ENCODE measurements at places on chromosomes 2 and 18.

GRCh38 chr2:144570566-144570965 lies 50.6 kb upstream of the ZEB2 start:
- DNase-seq = no peak

- no peak for DNase-seq
These were observed 292.6 kb downstream of the SETBP1 start for GRCh38 chr18:44973282-44973681.

GRCh38 chr18:44178476-44178875 lies 502.2 kb upstream of the SETBP1 start:
- DNase-seq = no peak

DNA sequence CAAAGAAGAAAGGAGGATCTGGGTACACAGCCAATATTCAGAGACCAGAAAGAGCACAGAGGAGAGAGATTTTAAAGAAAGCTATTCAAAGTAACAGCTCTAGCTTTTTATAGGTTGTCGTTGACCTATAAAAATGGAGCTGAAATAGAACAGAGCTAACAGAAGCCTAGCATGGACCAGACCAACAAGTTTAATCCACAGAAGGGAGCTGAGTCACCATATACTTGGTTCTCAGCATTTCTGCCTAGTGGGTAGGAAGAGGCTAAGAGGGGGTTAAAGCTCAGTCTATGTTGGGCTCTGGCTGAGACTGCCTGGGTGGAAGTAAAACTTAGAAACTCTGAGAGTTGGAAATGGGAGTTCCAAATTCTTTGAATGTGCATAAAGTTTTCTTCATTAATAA lies 678.0 kb upstream of the CDH2 start:
- DNase-seq = no peak

DNA sequence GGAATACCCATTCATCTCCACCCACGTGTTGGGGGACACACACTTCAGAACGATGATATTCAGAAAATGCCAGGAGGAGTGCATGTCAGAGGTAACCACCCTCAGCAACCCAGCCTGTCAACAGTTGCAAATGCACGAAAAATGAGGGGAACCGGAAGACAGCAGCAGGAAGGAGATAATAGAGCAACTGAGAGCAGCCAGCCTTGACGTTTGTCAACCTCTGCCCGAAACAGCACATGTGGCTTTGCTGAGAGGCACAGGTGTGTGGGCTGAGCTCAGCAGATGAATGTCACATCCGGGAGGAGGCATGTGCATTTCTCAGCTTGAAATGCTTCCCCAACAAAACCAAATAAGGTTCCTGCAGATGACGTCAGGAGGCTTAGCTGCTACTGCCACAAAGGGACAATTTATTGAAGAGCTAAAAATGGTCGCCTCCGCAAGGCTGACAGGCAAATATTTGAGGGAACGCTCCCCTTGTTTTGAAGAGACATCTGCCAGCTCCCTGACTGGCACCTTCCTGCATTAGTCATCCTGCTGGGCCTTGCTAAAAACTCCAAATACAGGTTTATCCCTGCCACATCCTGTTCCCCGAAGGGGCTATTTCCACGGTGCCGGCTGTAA lies 419.0 kb downstream of the NBAS start:
- DNase-seq = no peak

DNA sequence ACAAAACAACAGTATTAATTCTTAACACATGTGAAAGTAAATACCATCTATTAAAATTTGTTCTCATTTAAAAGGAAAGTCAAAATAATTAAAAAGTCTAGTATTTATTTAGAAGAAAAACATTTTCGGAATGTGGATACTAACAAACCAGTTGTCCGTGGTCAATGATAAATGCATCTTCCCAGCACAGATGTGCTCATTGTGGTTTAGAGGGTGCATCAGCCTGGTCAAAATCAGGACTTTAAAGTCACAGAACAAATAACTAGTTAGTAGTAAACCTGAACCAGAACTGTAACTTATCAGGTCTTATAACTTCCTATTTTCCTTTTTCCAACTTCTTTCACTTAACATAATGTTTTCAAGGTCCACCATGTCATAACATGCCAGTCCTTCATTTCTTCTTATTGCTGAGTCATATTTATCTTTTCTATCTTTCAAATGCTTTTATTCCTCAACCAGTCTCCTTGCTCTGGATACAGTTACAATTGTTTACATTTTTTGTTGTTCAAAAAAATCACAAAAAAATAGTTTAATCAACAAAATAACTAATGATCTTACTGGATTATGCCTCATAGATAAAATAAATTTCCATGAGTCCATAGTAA lies 55.8 kb downstream of the ID2 start:
- DNase-seq = peak; percentile 39

DNA sequence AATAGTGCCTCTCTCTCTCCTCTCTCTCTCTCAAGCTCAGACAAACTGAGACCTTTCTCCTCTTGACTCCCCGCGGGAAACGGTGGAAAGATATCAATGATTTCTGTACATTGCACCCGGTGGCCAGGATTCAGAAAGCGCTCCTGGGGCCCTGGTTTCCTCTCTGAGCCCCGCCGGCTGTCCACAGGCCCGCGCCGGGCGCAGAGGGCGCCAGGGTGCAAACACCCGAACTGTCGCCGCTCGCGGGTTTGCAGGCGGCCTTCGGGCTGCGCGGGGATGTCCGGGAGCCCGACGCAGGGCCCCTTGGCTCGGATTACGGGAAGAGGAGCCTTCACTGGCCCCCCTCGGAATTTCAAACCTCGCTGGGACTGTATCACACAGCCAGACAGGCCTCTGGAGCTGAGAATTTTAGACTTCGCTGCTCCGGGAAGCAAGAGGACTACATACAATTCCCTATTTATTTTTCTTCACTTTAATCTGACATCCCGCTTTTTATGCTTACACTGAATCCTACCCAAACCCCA lies 5.2 kb upstream of the EN1 start:
- no peak for DNase-seq

- no peak for DNase-seq
These were observed 371.3 kb upstream of the HS6ST1 start for GRCh38 chr2:128689971-128690370.

DNA sequence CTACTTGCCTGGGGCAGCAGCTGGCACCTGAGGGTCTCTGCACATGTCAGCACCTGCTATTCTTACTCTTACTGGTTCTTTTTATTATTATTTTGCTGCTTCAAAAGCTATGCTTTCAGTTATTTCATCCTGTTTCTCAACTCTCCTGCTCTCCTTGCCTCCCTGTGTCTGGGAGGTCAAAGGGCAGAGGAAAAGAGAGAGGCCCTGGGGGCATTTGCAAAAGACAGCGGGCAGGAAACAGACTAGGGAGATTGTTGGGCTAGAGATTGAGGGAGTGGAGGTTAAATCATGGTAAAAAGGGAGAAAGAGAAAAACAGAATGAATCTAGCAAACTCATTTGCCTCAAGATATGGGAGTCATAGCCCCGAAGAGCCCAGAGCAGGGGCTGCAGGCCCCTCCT lies 21.1 kb upstream of the RPL31 start:
- DNase-seq = no peak

DNA sequence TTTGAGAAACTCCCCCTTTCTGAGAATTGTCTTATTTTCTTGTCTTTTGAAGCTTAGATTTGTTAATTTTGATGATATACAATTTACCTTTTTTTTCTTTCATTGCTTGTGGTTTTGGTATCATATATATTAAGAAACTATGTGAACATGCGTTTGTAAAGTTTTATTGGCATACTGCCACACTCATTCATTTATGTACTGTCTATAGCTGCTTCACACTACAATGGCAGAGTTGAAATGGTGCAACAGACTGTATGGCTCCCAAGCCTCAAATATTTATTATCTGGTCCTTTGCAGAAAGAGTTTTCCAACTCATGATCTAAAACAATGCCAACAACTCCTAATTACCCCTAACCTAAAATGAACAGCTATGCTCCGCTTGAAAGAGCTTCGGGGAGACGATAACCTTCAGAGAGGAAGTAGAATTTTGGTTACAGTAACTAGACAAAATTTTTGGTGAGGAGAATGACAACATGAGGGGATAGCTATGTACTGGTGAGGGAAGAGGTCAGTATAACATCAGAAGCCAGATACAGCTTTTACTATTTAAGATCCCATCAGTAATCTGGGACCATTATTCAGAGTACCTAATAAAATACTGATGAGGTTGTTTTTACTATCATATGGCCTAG lies 16.1 kb downstream of the PPP3R1 start:
- no peak for DNase-seq

- DNase-seq = no peak
These were observed 17.7 kb downstream of the SERPINB12 start for GRCh38 chr18:63559567-63560491.

DNA sequence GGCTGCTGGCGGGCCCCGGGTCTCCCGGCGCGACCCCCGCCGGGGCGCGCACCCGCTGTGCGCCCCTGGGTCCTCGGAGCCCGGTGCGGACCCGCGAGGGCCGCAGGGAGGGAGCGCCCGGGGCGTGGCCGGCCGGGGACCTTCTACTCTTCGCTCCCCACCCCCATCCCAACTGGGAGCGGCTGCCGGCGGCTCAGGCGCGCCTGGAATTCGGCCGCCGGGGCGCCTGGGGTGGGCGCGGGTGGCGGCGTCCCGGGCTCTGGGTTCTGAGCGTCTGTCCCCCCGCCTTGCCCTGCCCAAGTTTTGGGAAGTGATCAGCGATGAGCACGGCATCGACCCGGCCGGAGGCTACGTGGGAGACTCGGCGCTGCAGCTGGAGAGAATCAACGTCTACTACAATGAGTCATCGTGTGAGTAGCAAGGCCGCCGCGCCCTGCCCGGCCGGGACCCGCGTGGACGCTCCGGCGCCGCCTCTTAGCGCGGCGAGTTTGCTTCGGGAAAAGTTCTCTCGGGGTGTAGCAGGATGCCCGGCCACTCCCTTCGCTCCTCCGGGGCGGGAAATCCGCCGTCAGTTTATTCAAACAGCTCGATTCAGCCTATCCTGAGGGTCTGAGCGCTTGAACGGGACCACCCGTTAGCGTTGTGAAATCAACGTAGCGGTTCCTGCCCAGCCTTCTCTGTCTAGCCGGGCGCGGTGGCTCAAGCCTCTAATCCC lies 502 bp downstream of the TUBB6 start:
- DNase-seq = peak; percentile 52
